Kidney epithelial cell (primary cell): ENCODE measurements at places on chromosomes 12 and 14.
A peak's percentile ranks its signal among the peaks of the same experiment; 100 is the strongest.

GRCh38 chr12:71804505-71804904, 35.1 kb upstream of the TBC1D15 start:
- no peak for DNase-seq

GRCh38 chr12:53518381-53518780, 11.1 kb upstream of the NPFF start:
- no peak for DNase-seq

GRCh38 chr14:88599761-88600439, 37.1 kb downstream of the ZC3H14 start:
- DNase-seq: no peak

GRCh38 chr14:95679998-95680735, 6.1 kb upstream of the TCL1B start:
- no peak for DNase-seq

GRCh38 chr12:132395908-132396305, 66.5 kb upstream of the GALNT9 start:
- DNase-seq: no peak

DNA sequence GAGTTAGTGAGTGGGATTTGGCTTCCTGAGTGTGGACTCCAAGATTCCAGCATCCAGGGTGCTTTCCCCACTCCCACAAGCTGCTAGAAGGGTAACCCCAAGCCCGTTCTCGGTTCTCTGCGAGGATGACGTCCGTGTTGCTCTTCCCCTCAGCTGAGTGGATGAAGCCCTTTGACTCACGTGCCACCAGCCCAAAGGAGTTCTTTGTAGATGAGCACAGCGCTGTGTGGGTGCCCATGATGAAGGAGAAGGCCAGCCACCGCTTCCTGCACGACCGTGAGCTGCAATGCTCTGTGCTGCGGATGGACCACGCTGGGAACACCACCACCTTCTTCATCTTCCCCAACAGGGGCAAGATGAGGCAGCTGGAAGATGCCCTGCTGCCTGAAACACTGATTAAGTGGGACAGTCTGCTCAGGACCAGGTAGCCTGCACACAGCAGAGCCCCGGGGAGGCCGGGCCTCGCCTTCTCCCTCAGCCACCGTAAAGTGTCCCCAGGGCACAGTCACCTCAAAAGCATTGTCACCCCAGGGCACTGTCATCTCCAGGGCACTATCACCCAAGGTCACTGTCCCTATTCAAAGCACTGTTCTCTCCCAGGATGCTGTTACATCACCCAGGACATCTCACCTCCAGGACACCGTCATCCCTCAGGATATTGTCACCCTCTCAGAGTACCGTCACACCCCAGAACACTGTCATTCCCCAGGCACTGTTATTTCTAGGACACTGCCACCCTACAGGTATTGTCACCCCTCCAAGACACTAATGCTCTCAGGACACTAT, 31.3 kb downstream of the SERPINA3 start:
- no peak for DNase-seq

DNA sequence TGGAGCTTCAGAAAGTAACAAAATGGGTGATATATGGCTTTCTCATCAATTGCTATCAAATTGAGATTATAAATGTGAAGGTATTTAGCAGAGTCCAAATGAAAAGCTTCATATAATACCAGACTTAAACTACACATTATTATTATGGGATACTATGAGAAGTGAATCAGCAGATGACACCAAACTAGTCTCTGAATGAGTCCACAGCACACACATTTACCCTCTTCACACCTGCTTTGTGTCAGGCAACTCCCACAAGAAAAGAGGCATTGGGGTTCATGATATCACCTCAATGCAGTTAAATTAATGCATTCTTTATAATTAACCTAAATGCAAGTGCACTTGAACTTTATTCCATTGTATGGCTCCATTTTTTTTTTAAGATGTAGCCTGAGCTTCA, 330.5 kb downstream of the BCL11B start:
- DNase-seq: no peak

DNA sequence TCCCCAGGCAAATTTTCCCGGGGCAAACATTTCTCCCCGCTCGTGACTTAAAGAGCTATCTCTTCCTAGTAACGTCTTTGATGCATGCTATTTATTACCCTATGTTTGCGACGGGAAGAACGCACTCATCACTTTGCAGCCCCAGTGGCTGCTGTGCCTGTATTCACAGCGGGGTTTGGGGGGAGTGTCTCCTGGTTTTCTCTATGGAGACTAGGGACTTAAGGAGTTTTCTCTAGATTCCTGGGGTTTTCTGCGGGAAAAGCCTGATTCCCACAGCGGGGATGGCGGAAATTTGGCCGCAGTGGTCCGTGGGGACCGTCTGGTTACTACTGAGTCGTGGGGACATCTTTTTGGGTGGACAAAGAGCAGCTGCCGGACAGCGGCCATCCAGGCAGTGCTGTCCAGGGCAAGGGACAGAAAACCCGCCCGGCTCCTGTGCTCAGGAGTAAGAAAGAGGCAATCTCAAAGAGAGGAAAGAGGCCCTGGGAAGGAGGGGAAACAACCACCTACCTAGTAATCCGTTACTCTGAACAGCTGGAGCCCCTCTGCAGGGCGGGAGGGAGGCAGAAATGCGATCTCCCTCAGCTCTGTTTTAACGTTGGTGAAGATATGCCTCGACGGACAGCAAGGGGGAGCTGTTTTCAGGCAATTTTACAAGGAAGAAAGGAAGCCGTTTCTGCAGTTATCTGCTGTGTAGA, 771 bp upstream of the AVPR1A start:
- peak; percentile 18 for DNase-seq

GRCh38 chr14:34733245-34733644, 18.9 kb upstream of the CFL2 start:
- peak; percentile 53 for DNase-seq

- no peak for DNase-seq
Observed at GRCh38 chr14:79278286-79278797, 933.0 kb downstream of the DIO2 start.

DNA sequence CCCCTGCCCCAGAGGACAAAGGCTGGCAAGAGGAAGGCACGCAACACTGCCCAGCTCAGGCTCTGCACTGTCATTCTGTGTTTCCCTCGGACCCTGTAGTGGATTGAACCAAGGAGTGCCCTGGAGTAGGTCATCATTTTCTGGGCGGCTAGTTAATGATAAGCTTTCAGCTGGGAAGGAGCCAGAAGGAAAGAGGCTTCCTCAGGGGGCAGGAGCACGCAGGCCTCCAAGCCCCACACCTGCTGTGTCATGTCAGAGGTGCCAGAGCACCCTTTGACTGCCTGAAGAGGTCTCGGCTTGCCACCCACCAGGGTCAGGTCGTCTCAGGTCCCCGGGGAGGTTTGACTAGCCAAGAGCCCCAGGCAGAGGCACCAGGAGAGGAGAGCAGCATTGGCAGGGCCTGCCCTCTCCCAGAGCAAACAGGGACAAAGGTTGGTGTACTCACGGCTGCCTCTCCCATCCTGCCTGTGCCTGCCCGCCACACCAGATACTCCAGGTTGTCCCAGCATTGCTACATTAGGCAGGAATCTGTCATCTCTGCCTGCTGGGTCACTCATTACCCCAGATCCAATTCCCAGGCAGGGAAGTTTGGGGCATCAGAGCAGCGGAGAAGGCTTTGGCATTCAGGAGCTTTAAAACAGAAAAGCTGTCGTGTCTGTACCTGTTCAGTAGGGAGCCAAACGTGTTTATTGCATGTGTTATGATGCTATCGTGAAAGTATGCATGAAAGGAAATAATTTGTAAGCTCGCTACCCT, 33.5 kb upstream of the ATP2A2 start:
- no peak for DNase-seq

DNA sequence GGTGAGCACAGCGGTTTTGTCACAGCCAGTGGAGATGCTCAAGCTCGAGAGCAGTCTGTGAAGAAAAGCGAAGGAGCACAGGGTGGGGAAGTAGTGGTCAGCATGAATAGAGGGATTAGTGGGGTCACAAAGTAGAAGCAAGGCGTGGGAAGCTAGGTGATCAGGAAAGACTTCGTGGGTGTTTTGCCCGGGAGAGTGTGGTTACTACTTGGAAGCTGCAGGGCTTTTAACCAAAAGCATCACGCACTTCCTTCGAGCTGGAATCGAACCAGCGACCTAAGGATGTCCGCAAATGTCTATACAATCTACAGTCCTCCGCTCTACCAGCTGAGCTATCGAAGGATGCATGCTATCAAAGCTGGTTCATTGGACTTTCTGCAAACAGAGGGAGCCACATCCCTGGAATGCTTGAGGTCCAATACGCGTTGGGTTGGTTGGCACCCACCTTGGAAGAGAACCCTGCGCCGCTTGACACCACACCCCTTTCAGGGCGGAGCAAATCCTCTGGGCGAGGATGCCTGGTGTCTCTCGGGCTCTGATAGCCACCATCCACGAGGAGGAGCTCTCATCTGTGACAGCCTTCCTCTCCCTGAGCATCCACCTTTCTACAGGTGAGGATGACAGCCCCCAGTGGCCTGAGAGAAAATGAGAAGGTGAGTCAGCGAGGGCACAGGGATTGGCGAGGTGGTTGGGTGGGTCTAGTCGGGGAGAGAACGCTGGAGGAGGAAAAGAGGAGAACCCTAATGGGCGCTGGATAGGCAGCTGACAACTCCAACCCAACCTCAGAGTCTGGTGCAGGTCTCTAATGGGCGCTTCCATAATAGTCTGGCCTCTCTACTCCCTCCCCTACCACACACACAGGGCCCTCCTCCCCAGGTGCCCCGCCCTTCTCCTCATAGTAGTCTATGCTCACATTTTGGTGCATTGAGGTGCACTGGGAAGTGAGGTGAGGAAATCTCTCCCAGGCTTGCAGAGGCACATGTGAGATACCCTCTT, 16.0 kb upstream of the OR6S1 start:
- no peak for DNase-seq

GRCh38 chr12:57604454-57604991, at the start of gene DTX3:
Gene DTX3, plus strand, starts transcription at chr12:57604824. Its CDS starts 1,694 bp downstream, at chr12:57606518.
- DNase-seq: no peak

- DNase-seq: no peak
Observed at GRCh38 chr12:1463073-1463905, 131.1 kb downstream of the FBXL14 start.

- no peak for DNase-seq
Observed at GRCh38 chr14:79500489-79500888, 710.8 kb downstream of the DIO2 start.

- no peak for DNase-seq
Observed at GRCh38 chr12:109093022-109093918, at the start of gene ALKBH2. Gene ALKBH2, minus strand, starts transcription at chr12:109093472. Its CDS starts 686 bp downstream, at chr12:109092786.

DNA sequence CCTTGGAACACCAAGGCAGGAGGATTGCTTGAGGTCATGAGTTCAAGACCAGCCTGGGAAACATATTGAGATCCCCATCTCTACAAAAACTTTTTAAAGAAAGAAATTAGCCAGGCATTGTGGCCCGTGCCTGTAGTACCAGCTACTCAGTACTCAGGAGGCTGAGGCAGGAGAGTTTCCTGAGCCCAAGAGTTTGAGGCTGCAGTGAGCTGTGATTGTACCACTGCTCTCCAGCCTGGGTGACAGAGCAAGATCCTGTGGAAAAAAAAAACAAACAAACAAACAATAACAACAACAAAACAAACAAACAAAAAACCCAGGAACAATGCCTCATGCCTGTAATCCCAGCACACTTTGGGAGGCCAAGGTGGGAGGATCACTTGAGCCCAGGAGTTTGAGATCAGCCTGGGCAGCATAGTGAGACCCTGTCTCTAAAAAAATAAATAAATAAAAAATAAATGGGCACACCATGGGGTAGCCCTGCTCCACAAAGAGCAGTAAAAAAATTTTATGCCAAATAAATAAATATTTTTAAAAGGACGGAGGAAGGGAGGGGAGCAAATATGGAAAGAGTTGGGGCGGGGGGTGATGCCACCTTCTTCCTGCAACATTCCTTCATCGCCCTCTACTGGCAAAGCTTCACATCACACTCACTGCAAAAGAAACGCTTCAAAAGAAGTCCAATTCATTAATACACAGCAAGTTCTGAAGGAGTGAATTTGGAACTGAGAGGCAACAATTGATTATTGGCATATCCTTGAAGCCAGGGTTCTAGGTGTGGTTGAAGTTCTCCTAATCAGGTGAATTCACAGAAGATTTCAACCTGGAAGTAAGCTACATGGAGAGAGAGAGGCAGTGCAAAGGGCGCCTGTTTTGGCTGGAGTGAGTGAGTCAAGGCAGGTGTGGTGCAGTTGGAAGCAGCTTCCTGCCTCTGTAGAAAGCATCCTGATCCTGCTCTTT, 8.8 kb upstream of the GNPTAB start:
- peak; percentile 47 for DNase-seq

DNA sequence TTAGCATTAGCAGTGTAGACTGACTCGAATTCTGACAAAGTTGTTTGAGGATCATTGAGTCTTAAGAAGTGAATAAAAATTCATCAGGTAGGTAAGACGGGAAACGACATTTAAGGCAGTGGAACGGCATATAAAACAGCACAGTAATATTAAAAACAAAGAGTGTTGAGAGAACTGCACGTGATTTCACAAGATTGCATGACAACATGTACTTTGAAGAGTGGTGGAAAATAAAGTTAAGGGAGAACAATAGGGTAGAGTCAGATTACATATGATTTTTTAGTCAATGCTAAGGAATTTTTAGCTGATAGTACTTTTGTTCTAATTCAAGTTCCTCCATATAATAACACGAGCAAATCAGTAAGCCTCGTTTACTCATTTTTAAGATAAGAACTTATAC, 115.4 kb downstream of the SOX5 start:
- no peak for DNase-seq

DNA sequence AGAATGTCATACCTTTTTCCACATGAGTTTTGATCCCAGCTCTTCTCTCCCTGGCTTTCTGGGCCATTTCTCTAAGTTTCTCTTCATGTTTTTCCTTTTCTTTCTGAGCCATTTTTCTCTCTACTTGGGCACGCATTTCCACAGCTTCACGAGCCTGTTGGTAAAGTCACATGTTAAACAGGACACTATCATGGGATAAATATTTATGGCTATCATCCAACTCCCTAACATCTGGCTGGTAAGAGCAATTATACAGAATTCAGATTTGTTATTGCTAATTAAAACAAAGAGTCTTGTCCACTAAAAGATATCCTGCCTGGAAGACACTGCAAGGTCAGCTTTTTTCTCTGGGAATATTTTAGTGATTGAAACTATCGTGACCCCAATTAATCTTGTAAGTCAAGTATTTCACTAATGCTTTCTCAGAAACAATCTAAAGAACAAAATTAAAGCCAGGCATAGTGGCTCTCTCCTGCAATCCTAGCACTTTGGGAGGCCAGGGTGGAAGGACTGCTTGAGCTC, 23.1 kb downstream of the SLIRP start:
- no peak for DNase-seq

- no peak for DNase-seq
Observed at GRCh38 chr14:38404616-38405015, 148.7 kb upstream of the CLEC14A start.

DNA sequence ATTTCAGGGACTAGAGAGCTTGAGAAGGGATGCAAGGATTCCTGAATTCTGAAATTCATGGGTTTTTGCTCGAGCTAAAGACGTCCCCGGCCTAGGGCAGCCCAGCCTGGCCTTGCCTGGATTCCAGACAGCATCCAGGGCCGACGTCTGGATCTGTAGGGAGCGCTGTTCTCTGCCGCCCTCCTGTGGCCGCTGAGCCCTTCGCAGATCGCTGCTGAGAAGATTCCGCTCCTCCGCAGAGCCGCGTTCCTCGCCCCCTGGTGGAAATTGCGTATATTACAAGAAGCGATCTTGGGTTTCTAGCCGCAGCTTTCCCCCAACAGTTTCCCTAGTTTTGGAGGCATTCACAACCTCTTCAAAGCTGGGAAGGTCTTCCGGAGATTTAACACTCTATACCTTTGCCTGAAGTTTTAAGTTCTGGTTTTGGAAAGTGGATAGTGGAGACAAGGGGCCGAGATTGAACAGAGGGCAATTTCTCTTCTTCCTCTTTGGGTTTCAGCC, 5.1 kb downstream of the CISTR start:
- DNase-seq: peak; percentile 65
